ENCODE measurements at places on chromosomes 7 and 10.
A peak's percentile ranks its signal among the peaks of the same experiment; 100 is the strongest.

- DNase-seq = no peak
These were observed 40.0 kb downstream of the KCTD7 start for GRCh38 chr7:66668677-66669076.

- no peak for DNase-seq
These were observed 7.9 kb upstream of the TCAF1 start for GRCh38 chr7:143909863-143910262.

- DNase-seq = no peak
These were observed 57.6 kb downstream of the LRRTM3 start for GRCh38 chr10:66983475-66983818.

DNA sequence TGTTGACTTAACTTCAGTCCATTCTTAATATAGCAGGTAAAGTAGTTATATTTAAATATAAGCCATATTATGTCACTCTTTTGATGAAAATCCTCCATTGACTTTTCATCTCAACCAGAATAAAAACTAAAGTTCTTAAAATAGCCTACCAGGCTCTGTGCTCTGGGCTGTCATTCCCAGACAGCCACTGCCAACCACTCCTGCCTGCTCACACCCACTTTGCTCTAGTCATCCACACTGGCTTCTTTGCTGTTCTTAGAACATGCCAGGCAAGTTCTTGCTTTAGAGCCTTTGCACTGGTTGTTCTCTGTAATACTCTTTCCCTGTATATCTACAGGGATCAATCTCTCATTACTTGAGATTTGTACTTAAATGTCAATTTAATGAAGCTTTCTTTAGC is 80.6 kb downstream of the ZEB1 start:
- peak; percentile 9 for DNase-seq

DNA sequence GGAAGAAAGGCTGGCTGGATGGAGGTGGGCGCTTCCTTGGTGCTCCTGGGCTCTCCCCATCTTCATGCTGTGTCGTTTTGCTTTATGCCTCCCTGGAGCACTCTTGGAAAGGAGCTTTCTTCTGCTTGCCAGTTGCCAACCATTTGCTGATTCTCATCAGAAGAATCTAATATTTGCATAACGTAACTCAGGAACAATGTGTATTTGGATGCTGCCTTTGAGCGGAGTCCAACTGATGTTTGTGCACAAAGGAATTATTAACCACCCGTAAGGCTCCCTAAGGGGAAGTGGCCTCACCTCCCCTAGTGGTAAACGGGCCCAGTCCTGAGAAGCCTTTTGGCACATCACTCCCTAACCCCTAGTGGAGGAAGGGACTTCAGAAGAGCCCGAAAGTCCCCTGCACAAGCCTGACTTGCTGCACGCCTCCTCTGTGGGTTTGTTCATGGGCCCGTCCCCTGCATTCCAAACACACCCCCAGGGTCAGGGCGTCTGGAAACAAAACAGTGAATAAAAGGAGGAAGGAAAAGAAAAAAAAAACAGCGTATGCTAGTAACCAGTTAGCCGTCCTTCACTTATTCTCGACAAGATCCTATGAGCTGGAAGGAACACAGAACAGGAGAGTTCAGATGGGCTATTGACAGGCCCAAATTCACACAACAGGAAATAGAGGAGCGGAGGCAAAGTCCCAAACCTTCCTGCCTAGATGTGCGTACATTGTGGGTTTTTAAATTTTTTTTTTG is 602.2 kb downstream of the LRMDA start:
- peak; percentile 85 for DNase-seq

- no peak for DNase-seq
These were observed 237.9 kb downstream of the ADARB2 start for GRCh38 chr10:1499359-1499957.

- no peak for DNase-seq
These were observed 2.3 kb downstream of the NACAD start for GRCh38 chr7:45086331-45087065.

- DNase-seq = no peak
These were observed 49.4 kb downstream of the DNAJC1 start for GRCh38 chr10:21954132-21954531.

- DNase-seq = no peak
These were observed 93.7 kb downstream of the WDFY4 start for GRCh38 chr10:48778193-48778857.

DNA sequence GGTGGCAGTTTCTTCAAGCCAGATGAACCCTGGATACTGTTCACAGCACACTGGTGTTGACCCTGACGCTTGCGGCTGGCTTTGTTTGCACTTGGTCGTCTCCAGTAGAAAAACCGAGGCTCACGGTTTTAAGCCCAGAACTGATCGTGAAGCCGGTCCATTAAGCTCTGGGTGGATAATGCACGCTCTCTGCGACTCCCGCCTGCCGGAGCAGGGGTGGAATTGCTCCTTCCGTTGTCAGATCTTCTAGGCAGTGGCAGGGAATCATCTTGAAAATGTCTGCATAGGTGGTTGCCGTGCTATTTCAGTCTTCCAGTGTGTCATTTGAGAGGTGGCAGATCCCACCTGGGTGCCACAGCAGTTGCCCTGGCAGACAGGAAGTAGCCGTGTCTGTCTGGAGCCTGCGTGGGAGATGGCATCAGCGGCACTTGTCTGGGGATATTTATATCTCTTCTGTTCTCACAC is 35.9 kb upstream of the AP5Z1 start:
- DNase-seq = no peak

DNA sequence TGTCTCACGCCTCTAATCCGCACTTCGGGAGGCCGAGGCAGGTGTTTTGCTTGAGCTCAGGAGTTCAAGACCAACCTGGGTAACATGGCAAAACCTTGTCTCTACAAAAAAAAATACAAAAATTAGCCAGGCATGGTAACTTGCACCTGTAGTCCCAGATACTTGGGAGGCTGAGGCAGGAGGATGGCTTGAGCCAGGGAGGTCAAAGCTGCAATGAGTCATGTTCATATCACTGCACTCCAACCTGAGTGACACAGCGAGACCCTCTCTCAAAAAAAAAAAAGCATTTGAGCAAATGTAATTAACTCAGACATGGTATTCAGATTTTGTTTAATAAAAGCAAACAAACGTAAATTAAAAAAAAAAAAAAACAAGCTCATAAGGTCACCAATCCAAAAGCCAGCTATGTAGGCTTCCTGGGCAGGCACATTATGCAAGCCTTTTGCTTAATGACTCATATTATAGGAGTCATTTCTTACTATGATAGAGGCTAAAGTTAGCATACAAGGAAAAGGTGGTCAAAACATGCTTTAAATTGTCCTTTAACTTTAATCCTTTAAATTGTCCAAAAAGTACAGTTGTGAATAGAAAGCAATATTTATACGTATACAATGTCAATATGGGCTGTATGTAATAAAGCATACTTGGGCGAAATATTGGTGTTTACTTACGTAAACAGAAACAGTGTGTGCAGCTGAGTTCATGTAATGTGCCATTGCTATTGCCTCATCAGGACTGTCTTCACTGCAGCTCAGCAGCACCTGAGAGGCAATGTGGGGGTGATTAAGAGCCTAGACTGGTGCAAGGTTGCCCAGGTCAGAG is 13.0 kb downstream of the AKR1D1 start:
- DNase-seq = no peak

DNA sequence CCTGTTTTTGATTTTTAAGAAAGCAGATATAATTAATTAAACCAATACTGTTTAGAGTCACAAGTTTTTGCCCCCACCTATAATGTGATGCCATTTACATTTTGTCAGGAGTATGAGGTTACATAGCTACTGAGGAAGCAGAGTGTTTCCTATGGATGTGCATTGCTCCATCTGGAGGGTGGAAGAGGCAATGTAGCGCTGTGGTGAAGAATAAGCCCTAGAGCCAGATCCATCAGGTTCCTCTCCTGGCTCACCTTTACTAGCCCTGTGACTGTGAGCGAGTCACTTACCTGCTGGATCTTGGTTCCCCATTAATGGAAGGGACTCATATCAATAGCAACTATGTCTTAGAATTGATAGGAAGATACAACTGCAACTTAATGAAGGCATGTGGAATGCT is 216.0 kb downstream of the GPAM start:
- DNase-seq = no peak

DNA sequence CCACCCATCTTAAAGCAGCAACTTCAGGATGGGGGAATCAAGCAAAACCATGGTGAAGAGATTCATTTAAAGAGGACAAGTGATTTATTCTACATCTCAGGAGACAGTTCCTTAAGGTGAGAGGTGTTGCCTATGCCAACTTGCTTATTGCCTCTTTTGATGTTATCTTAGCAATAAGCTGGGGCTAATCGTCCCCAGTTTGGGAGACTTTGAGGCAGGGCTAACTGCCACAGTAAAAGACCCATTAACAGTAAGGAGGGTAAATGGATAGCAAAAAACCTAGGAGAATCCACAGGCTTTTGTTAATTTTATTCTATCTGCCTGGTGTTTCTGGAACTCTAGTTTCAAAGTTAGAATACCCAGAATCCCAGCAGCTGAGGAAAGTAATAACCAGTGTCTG is 22.1 kb upstream of the HERPUD2 start:
- no peak for DNase-seq

- no peak for DNase-seq
These were observed 30.3 kb downstream of the TRIM8 start for GRCh38 chr10:102674566-102674965.

- DNase-seq = peak; percentile 97
These were observed 3.9 kb downstream of the LSMEM1 start for GRCh38 chr7:112484671-112485167.

- DNase-seq = peak; percentile 20
These were observed 1.8 kb downstream of the BRI3 start for GRCh38 chr7:98283127-98283886.
